Stimulated activated CD8-positive, alpha-beta memory T cell treated with anti-CD3 and anti-CD28 coated beads, Interleukin-2, amount 100 ng/mL, for 1 hour (primary cell): ENCODE measurements at places on chromosomes 2 and 18.

GRCh38 chr18:50441016-50441415, 66.2 kb downstream of the SKA1 start:
- no peak for DNase-seq

GRCh38 chr2:233556881-233557736, 9.5 kb downstream of the USP40 start:
- DNase-seq: no peak

DNA sequence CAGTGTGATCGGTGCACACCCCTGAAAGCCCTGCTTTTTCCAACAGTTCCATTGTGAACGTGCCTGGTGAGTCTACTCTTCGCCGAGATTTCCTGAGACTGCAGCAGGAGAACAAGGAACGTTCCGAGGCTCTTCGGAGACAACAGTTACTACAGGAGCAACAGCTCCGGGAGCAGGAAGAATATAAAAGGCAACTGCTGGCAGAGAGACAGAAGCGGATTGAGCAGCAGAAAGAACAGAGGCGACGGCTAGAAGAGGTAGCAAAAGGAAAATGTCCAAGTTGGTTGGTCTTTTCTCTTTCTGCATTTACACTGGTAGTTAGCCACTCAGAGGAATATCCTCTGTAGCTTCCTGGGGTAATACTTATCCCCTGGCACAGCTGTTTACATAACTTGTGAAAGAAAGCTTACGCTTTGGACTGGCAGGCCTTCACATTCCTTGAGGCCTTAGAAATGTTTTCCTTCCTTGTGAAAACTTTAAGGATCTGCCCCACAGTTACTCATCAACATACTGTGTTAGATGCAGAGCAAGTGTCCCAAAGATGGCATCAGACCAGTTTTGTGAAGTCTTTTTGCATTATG, 146.6 kb downstream of the MAP4K4 start:
- DNase-seq: no peak

DNA sequence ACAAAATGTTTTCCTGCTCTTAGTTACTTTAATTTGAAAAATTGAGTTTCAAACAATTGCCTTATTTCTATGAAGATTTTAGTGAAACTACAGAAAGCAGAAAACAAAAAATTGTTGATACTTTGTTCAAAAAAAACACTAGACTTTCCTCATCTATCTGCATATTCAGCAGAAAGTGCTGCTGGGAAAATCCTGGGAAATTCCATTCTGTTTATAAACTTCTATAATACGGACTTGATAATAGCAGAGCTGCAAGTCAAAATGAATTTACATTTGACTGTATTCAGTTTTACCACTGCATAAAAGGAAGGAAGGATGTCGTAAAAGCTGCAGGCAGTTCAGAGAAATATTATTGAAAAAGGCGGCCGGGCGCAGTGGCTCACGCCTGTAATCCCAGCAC, 24.9 kb upstream of the ERICH2 start:
- no peak for DNase-seq

- no peak for DNase-seq
Measured at GRCh38 chr2:18998491-18998890, 359.9 kb downstream of the OSR1 start.

DNA sequence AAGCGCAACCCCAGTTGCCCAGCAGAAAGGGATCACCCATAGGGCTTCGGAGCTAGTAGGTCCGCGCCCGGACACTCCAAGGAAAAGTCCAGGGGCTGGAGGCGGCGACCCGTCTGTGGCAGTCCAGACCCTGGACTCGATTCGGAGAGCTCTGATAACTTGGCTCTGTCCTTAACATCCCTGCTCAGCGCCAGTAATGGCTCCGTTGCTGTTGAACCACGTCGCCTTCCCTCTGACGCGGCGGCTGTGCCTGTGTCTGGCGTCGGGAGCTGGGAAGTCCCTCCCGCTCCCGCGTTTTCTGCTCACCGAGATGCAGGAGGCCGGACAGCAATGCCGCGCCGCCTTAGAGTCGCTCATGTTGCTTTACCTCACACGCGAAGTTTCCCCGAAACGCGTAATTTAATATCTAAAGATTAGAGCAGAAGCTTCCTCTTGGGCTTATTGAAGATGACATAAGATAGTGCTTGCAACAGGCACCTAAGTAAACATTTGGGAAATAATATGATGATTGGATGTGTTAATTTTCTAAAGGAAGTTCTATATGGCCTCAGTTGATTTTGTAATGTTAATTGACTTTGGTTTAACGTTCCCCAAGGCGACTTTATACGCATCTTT, 1.3 kb upstream of the ZBTB14 start:
- peak; percentile 22 for DNase-seq

DNA sequence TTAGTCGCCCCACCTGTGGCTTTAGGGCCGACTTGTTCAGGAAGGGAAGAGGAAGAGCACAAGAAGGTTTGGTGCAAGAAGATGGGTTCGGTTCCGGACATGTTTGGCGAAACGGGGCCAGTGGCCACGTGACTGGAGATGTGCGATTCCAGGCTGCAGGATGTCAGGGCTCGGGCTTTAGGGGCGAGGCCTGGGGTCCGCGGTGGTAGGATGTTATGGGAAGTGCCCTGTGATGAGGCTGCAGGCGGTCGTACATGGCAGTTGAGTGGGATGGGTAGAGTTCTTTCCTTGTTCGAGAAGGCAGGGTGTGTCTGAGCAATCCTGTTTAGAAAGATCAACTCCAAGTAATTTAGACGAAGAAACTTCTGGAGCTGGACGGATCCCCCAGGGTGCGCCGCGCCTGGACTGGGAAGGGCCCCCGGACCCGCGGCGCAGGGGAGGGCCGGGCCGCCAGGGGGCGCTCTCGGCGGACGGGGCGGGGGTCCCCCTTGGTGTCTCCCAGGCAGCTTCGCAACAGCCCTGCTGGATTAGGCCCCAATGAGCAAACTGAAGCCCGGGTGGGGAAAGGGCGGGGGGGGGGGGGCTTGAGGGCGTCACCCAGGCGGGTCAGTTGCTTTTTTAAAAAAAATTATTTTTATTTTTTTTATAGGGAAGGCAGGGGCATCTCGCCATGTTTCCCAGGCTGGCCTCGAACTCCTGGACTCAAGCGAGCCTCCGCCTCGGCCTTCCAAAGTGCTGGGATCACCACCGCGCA, 17.2 kb upstream of the SDC1 start:
- DNase-seq: no peak

- no peak for DNase-seq
Measured at GRCh38 chr2:231546014-231546715, 15.9 kb upstream of the NMUR1 start.

DNA sequence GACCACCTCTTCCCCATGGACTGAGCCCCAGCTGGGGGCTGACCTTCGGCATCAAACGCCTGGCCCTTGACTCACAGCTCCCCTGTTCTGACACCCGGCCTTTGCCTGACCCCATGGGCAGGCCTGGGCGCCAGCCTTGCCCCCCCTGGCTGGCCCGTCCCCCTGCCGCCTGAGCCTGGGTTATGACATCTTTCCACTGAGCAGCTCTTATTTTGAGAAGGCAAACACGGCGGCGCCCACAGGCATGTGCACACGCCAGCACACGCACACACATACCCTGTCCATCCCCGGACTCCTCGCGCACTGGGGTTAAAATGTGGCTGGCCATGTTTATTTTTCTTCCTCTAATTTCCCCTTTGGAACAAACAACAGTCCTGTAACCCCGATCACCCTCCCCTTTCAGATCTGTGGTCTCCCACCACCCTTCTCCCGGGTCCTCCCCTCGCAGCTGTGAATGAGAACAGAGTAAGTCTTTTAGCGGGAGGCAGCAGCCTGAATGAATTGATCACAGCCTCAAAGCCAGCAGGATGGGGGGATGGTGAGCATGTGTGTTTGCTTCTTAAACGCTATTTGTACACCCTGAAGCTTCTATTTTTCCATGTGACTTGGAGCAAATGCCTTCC, 11.8 kb upstream of the ATOH8 start:
- DNase-seq: no peak

GRCh38 chr18:61001138-61001537, 332.1 kb upstream of the CDH20 start:
- DNase-seq: no peak

DNA sequence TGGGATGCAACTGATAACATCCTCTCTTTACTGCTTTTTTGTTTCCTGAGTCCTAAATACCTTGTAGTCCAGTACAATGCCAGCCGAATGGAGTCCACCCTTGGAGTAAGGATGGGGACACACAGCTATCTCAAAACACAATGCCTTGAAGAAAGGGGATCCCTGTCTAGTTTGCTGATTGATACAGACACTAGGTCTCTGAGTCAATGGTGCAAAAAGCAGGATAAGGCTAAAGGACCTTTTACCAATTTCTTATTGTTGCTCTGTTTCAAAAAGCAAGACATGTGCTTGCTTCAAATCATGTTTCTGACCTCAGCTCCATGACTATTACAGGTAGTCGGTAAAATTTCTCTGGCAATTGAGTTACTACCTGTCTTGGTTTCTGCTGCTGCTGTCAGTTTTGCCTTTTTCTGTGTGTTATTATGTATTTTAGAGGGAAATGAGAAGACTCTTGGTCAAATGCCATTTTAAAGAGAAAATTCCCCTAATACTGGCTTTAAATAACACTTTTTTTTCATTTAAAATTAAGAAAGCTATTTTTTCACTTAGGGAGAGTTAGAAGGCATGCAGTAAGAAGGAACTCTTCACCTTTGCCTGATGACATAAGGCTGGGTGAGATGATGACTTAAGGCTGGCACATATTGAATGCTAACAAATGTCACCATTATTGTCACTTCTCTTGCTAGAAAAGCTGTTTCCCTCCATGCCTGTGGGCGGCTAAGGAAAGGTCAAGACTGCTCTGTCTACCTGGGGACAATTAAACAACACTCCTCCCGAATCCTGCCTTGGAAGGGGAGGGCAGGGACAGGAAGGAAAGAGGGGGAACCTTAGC, 4.9 kb upstream of the FIGLA start:
- no peak for DNase-seq

GRCh38 chr2:238097988-238098871, 1.9 kb upstream of the ESPNL start:
- no peak for DNase-seq

GRCh38 chr2:133675-134593, 87.6 kb upstream of the FAM110C start:
- no peak for DNase-seq

- no peak for DNase-seq
Measured at GRCh38 chr2:120930864-120931263, 195.2 kb downstream of the GLI2 start.

DNA sequence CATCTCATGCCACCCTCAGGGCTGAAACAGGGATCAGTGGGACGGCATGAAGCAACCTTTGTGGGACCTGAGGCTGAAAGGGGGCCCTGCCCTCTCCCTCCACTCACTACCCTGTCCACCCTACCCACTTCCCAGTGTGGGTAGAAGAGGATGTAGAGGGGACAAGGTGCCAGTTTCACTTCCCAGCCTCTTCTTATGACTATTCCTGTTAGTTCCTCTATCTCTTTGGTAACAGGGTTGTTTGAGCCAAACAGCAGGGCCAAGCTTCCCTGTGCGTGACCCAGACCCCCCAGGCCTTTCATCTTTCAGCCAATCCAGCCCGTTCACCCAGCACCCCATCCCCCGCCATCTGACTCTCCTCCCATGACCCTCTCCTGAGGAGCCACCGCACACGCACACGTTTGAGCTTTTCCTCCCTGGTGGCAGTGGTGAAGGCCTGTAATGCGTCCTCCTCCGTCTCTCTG, 82.3 kb downstream of the STPG4 start:
- no peak for DNase-seq

DNA sequence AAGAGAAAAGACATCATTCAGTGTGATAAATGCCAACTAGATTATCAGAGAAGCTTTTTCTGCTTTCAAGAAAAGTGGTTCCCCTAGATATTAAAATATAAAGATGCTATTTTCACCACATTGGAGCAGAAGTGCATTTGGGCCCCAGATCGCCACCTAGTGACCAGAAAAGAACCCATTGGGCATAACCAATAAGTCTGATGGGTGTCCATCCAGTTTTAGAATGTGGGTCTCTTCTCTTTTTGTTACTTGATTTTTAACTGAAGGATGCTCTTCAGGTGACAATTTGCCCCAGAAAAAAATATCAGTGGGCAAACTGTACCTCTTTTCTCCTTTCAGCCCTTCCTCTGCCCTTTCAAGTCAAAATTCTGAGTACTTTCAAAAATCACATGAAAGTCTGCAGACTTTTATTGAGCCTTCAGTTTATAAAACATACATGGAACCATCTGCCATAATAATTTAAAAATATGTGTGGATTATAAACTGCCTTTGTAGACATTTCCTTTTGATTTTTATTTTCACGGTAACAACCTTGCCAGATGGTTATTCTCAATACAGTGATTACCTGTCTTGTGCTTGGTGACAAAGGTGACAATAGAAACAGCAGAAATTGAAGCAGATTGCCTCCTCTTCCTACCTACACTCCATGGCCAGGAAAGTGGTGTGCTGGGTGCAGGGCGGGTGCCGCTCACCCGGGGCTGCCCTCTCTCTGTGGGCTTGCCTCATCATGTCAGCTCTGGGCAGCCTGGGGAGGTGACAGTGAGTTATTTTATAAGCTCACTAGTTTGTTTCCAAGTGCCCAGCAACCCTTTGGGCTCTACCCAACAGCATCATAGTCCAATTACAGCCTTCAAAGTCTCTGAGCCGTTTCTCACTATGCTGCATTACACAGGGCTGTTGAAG, 124.5 kb downstream of the DCDC2C start:
- no peak for DNase-seq

- DNase-seq: no peak
Measured at GRCh38 chr2:188450732-188451483, 159.2 kb downstream of the GULP1 start.

GRCh38 chr18:57469884-57470283, 34.7 kb downstream of the ONECUT2 start:
- no peak for DNase-seq

GRCh38 chr18:23226930-23227725, 91.8 kb downstream of the CABLES1 start:
- no peak for DNase-seq
